ENCODE measurements at places on chromosomes 12 and 14.

DNA sequence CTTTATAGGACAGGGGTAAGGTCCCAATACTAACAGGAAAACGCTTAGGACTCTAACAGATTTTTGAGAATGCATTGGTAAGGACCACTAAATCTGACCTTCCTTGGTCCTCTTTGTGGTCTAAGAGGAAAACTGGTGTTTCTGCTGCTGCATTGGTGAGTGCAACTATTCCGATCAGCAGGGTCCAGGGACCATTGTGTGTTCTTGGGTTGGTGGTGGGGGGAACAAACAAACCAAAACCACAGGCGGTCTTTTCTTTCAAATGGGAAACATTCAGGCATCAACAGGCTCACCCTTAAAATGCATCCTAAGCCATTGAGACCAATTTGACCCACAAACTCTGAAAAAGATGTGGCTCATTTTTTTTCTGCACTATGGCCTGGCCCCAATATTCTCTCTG lies 20.7 kb downstream of the EPYC start:
- DNase-seq = no peak

- no peak for DNase-seq
Observed at GRCh38 chr14:103495854-103496253, 26.8 kb downstream of the CKB start.

DNA sequence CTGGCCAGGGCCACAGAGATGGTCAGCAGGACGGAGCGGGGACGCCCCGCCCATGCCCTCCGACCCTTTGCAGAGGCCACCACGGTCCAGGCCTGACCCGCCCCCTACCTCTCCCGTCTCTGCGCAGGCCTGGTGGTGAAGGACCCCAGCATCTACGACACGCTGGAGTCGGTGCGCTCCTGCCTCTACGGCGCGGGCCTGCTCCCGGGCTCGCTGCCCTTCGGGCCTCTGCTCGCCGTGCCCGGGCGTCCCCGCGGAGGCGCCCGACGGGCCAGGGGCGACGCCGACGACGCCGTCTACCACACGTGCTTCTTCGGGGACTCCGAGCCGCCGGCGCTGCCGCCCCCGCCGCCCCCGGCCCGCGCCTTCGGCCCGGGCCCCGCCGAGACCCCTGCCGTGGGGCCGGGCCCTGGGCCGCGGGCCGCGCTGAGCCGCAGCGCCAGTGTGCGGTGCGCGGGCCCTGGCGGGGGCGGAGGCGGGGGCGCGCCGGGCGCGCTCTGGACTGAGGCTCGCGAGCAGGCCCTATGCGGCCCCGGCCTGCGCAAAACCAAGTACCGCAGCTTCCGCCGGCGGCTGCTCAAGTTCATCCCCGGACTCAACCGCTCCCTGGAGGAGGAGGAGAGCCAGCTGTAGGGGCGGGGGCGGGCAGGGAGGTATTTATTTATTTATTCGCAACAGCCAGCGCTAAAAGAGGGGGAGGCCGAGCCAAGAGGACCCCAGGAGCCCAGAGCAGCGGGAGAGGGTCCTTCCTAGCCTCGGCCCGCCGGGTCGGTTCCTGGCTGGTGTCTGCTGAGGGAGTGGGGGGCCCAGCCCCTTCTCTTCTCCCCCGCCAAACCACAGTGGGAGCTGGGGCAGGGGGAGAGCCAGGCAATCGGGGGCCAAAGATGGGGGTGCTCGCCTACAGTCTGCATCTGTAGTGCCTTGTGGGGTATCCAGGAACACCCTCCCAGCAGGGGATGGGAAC lies 8.1 kb downstream of the TAMALIN start:
- DNase-seq = no peak

GRCh38 chr12:65334521-65334920 lies 56.0 kb downstream of the MSRB3 start:
- no peak for DNase-seq

DNA sequence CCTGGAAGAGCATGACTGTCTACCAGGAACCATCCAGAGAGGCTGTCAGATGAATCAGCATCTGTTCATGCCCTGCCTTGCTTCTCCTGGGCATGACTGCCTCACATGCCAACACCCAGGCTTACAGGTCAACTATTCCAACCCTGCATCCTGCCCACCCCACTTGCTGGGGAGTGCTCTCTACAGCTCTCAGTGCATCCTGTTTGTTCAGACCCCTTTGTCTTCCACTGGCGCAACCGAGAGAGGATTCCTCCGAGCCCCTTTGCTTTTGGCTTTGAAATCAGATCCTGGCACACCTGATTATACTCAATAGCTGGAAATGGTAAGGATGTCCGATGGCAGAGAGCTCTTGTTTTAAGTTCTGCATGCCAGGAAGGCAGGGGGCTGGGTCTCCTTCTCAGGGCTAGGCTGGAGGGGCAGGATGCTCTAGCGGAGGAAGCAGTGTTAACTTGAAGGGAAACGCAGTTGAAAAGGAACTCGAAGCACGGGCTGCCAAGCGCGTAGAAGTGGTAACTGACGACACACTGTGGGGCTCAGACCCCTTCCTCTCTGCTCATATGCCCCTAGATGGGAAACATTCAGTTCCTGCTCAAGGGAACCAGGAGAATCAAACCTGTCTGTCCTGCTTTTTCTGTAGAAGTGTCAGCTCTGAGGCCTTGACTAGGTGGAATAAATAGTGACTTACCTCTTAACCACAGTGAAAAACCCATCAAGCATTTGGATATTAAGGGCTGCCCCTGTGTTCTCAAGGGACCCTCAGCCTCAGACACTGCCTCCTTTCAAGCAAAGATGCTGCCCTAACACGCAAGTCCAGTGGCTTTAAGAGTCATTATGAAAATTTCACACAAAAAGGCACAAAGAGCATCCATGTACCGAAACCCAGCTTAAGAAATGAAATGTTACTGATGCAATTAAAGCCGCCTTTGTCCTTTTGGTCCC lies 297.5 kb downstream of the ZFP36L1 start:
- no peak for DNase-seq

DNA sequence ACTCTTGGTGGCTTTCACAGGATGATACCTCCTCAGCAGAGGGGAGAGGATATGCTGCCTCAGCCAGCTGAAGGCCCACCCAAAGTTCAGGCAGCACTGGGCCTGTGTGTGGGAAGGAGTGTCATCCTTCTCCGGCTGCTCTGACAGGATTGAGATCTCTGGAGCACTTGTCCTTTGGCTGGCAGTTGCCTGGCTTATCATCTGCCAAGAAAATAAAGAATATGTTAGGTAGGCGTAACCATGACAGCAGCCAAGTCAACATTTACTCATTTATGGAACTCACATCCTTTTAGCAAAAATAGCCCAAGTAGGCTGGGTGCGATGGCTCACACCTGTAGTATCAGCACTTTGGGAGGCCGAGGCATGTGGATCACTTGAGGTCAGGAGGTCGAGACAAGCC lies 68.5 kb downstream of the PPFIBP1 start:
- DNase-seq = no peak

DNA sequence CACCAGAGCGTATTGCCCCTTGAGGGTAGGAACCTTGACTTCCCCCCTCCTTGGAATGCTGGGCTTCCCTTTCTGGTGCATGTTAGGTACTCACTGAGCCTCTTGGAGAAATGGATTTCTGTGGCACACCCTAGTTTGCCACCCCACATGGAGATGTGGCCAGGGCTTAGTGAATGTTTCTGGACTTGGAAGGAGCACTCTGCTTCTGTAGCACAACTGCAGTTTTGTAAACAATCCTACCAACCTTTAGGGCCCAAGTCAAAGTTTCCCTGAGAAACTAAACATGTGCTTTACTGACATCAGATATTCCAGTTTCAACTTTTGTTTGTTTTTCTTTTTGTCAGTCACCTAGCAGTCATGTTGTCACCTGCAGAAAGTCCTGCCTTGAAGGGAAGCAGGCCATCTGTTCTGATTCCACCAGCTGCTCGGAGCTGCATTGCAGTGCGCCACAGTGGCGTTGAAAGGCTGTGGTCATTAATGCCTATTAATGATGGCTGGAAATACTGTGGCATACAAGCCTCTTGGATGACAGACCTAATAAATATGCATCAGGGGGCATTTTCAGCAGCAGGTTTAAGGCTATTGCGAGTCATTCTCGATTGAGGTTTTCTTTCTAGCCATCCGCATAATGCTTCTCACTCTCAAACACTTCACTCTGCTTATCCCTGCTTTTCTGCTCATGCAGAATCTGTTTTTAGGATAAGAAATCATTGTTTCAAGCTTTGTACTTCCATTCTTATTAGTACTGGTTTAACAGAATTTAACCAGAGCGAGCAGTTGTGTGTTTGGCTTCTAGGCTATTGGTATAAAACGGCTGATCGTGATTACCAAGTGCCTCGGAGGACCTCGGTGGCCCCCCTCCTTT lies 7.8 kb downstream of the PELI2 start:
- no peak for DNase-seq

- no peak for DNase-seq
Observed at GRCh38 chr14:33643426-33644181, 307.3 kb downstream of the EGLN3 start.
